ENCODE measurements at places on chromosomes 16 and 17. TPM values are rescaled to one million over a fixed set of nuclear protein-coding genes. Genes with fewer than 3 reads are reported as not detected.

- no peaks in the 10 kb centered on the region for H3K36me3 ChIP-seq
- peak overlapping the region; percentile 87 for H3K4me3 ChIP-seq
- peaks cover 23% of the 10 kb centered on the region for H3K4me1 ChIP-seq
- H3K27me3 ChIP-seq, result no peaks in the 10 kb centered on the region
Measured at GRCh38 chr17:1491443-1492248, 840 bp downstream of the MYO1C start.

DNA sequence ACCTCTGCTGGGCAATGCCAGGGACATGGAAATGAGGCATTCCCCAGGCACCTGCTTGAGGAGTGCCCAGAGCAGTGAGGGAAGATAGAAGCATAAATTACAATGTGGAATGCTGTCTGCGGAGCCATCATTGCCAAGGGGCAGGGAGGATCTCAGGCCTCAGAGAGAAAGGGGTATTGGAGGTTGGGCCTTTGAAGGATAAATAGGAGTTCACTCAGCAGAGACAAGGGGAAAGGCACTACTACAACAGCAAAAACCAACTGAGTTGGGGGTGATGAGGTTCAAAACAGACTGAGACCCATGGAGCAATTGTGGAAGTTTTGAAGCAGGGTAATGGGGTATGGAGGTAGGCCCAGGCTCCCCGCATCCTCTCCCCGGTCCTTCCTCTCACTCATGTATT lies 32.8 kb downstream of the SREBF1 start:
- H3K36me3 ChIP-seq, result peaks cover 4% of the 10 kb centered on the region
- H3K4me1 ChIP-seq, result peaks cover 4% of the 10 kb centered on the region
- DNase-seq, result no peak
- H3K27ac ChIP-seq, result no peak overlapping the region
- no peak overlapping the region for H3K4me3 ChIP-seq

- peaks cover 1% of the 10 kb centered on the region for H3K36me3 ChIP-seq
- no peak overlapping the region for H3K4me3 ChIP-seq
- H3K27ac ChIP-seq, result no peak overlapping the region
Measured at GRCh38 chr16:78638371-78638770, 538.9 kb downstream of the WWOX start.

DNA sequence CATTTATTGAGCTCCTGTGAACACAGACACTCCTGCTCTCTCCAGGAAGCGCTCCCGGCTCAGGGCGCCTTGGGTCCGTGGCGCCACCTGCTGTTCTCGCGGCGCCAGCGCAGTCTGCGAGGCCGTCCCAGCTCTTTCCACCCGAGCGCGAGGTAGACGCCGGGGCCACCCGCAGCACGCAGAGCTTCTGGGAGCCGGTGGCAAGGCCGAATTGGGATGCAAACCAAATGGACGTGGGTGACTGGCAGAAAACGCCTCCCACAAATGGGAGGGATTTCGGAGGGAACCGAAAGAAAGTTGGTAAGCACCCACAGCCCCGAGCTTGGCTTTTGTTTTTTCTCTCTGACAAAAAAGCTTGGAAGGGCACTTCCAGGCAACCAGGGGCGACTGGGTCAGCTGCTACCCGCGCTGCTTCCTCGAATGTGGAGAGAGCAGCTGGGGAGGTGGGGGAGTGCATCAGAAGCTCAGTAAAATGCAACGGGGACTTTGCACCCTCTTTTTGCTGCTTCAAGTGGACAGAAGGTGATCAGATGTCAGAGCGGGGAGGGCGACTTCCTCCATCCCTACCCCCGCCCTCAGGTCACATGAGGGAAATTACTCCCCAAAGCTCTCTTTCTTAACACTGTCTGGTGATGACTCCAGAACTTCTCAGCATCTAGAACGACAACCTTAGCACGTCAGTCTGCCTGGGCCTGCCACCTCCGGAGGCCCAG lies 13.5 kb upstream of the N4BP1 start:
- peaks cover 3% of the 10 kb centered on the region for H3K27me3 ChIP-seq
- H3K4me3 ChIP-seq, result peak overlapping the region; percentile 71
- H3K36me3 ChIP-seq, result no peaks in the 10 kb centered on the region
- peak; percentile 89 for DNase-seq

GRCh38 chr17:76538281-76538931 lies 897 bp upstream of the CYGB start:
- no peak for DNase-seq
- H3K4me1 ChIP-seq, result no peaks in the 10 kb centered on the region
- H3K27me3 ChIP-seq, result peaks cover 39% of the 10 kb centered on the region
- H3K4me3 ChIP-seq, result no peak overlapping the region

HSD17B2 gene
- not detected for total RNA-seq

Measured in activated CD4-positive, alpha-beta memory T cell treated with anti-CD3 and anti-CD28 coated beads for 36 hours (primary cell).